Stimulated activated CD4-positive, alpha-beta T cell treated with anti-CD3 and anti-CD28 coated beads, Interleukin-1b, Interleukin-23, amount 100 ng/mL, for 1 hour (primary cell): ENCODE measurements at places on chromosomes 7 and 10.

DNA sequence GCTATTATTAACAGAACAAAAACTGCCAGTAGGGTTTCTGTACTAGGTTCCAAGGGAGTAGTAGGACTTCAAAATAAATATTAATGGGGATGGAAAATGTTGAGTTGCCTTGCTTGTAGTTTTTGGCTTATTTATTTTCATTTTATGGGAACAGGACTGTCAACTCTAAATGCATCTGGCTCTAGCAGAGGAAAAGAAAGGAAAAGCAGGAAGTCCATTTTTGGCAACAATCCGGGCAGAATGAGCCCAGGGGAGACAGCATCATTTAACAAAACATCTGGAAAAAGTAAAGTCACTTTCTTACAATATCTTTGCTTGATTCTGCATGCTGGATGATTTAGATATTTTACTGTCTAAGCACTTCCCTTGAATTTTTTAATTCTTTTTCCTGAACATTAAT lies 69.4 kb downstream of the NOC3L start:
- no peak for DNase-seq

GRCh38 chr10:4719036-4719435 lies 107.0 kb upstream of the AKR1E2 start:
- DNase-seq = no peak

- no peak for DNase-seq
Measured at GRCh38 chr7:50475340-50475739, 25.2 kb upstream of the FIGNL1 start.

DNA sequence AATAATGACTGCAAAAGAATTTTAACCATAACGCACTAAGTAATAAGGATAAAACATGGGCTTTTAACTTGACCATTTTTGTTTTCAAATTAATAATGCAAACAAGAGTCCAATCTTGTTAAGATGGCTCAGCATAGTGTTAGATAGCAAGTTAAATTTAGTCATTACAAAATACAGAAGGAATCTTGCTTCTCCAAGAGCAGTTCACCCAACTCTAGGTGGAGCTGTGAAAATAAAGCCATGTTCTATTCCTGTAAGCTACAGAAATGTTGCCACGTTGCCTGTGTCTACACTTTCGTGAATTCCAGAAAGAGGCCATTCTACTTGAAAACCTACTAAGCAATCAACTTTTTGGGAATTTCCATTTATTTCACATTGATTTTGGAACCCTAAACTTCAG lies 191.9 kb downstream of the SFMBT2 start:
- no peak for DNase-seq

- DNase-seq = no peak
Measured at GRCh38 chr10:92490387-92490786, 83.5 kb downstream of the IDE start.

DNA sequence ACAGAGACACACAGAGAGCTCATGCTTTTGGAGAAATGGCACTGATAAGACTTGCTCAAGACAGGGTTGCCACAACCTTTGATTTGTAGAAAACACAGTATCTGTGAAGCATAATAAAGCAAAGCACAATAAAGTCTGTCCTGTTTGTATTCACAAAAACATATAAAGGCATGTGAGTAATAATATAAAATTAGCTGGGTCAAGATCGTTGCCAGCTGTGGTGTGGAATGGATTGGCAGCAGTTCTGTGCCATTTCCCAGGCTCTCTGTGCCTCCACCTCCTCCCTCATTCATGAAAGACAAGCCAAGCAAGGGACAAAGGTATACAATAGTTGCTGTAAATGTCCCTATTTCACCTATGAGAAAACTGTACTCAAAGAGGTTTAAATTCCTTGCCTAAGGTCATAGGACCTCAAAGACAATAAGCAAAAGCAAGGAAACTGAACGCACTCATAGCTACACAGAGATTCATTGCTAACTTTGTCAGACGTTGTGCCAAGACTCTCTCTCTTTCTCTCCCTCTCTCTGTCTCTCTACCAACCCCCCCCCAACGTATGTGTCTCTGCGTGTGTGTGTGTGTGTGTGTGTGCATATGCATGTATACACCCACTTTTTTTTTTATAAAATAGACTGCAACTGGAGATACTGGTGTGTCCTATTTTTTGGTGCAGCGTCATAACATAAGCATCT lies 31.8 kb downstream of the CHST3 start:
- no peak for DNase-seq

DNA sequence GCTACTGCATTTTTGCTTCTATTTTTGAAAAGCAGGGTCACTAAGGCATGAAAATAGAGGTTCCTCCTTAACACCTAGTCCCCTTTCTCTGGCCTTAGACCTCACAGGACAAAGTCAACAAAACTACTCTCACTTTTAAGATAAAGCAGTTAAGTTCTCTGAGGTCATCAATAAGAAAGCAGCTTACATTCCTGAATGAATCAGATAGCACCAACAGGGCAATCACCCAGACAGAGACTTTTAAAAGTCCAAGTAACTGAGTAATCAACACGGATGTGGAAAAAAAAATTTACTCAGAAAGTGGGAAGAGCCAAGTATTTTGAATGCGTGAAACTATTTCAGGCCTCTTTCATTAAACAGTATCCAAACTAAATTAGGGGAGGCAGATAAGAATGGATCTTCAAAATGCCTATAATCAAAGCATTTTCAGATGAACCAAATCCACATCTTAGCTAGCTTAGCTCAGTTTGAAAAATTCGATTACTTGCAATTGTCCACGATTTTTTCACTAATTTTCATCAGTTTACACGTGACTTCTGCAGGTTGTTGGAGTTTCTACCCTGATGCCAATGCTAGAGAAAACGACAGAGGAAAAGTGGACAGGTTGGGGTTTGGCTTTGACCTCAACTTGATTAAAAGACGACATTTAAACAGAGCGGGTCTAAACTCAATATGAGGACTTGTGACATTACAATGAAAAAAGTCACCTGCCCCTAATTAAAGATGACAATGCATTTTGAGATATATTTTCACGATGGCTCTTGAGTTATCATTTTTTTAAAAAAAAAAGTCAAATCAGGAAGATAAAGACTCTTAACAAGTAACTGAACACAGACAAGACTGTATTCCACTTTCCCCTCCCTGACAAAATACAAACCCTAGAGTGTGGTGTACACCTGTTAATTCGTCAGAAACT lies 1.6 kb downstream of the BEND7 start:
- DNase-seq = no peak

GRCh38 chr7:14045651-14046050 lies 56.2 kb upstream of the ETV1 start:
- no peak for DNase-seq

GRCh38 chr10:22379059-22379458 lies 33.8 kb downstream of the SPAG6 start:
- peak; percentile 9 for DNase-seq

GRCh38 chr10:131246775-131247174 lies 64.7 kb downstream of the TCERG1L start:
- DNase-seq = no peak

DNA sequence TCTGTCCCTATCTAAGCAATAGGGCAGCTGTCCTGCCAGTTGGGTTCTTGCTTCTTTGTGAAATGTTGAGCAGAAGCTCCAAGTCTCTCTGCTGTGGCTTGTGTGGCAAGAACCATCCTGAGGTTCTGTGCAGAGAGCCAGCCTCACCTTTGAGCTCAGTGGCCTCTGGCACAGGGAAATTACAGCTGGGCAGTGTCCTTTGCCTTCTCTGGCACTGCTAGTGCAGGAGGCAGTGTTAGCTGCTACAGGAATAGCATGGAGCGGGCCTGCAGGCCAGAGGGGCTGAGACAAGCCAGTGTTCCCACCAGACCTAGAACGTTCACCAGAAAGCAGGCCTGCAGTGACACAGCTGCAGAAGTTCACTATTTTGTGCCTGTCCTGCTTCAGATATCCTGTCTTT lies 1.8 kb downstream of the PRXL2A start:
- no peak for DNase-seq

DNA sequence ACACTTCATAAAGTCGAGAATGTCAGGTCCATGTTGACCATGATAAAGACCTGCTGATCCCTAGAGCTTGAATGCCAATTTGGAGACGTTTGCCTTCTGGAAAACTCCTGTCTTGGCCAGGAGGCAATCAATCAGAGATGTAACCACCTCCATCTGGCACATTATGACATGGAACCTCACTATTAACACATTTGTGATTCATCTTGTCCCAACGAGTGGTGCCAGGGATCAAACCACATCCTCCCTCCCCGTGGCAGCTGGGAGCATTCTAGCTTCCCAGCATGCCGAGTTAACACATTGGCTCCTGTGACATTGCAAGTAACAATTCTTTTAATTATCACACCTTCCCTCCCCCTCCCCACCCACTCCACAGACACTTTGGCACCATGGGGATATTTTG lies 84.0 kb upstream of the PPP1R17 start:
- DNase-seq = no peak

GRCh38 chr7:22005151-22005550 lies 59.5 kb upstream of the CDCA7L start:
- no peak for DNase-seq

DNA sequence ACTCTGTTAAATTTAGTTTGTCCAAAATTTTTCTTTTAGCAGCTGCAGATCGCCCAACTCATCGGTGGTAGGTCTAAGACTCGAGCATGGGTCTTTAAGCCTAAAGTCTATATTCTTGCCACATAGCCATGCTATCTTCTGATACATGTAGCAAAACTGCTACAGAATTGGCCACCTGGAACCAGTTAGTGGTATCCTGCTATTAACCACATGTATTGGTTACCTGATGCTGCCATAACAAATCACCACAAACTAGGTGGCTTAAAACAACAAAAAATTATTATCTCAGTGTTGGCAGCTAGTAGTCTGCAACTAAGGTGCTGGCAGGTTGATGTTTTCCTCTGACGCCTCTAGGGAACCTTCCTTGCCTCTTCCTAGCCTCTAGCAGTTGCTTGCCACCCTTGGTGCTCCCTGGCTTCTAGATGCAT lies 96.7 kb upstream of the PIK3CG start:
- DNase-seq = no peak

DNA sequence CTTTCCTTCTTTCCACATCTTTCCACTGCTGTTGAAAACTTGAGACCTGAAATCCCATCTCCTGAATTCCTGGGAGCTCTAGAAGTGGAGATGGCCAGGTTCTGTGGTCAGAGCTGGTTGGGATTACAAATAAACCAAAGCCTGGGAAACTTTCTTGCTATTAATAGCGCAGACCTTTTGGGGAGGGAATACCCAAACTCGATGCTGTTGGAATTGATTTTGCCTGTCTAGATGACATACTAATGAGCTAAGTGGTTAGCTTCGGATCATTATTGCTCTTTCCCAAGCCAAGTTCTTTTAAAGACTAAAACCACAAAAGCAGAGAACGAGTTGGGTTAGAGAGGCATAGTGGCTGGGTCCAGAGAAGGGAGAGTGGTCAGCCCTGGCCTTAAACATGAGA lies 76.6 kb downstream of the TCF7L2 start:
- no peak for DNase-seq

DNA sequence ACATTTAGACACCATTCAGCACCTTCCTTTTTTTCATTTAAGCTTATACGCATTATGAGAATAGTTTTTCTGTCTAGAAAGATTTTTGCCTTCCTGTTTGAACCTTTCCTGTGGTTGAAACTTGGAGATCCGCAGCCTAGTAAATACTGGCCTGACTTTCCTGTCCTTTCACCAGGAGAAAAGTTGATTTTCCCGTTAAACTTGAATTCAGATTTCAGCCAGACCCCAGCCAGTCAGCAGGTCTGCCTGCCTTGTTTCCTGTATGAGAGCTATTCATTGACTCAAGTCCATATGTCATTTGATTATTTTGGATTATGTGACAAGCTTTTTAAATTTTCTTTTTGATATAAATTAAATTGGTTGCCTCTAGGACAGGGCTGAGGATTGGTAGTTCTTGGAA lies 71.5 kb downstream of the EVX1 start:
- no peak for DNase-seq

DNA sequence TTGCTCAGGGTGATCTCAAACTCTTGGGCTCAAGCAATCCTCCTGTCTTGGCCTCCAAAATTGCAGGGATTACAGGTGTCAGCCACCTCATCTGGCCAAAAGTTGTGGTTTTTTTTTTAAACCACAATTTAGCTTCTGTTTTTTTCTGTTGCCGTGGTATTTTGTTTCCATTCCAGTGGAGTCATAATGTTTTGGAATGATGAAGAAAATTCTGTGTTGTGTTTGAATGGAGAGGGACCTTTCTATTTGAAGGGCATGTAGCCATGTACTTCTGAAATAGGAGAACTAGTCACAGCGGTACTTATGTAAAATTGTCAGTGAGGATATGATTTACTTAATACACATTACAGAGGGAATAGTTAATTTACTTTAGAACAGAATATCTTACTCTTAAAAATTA lies 201.3 kb downstream of the ARL4A start:
- no peak for DNase-seq

GRCh38 chr10:32445036-32445435 lies 904 bp upstream of the CCDC7 start:
- DNase-seq = no peak

DNA sequence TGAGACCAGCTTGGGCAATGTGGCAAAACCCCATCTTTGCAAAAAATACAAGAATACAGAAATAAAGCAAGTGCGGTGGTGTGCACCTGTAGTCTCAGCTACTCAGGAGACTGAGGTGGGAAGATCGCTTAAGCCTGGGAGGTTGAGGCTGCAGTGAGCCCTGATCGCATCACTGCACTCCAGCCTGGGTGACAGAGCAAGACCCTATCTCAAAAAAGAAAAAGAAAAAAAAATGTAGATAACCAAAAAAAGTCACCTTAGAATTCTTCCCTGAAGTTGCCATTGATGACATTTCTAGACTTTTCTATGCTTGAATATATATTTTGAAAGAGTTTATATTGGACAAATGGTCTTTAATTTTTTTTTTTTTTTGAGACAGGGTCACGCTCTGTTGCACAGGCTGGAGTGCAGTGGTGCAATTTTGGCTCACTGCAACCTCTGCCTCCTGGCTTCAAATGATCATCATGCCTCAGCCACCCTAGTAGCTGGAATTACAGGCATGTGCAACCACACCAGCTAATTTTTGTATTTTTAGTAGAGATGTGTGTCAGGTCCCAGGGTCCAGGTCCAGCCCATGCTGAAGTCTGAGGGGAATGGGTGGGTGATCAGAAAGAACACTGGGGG lies 35.1 kb upstream of the MTPAP start:
- DNase-seq = no peak

- DNase-seq = no peak
Measured at GRCh38 chr7:35695473-35695850, 527 bp upstream of the HERPUD2 start.

DNA sequence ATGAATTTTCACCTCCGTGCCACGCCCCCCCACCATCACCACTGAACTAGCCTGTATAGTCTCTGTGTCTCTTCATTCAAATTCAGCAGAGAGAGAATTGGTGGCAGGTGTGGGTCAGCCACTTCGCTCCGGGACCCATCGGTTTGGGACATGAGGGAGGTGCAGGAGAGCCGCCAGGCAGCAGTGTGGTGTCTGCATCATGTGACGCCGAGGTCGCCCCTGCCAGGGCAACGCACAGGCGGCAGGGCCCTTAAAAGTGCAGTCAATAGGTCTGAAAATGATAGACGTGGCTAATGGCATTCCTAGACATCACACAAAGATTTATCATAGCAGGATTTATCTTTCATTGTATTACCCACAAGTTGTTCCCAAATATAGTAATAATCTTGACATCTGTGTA lies 100.6 kb upstream of the RNF32 start:
- no peak for DNase-seq

GRCh38 chr10:104922810-104923209 lies 281.7 kb downstream of the SORCS3 start:
- no peak for DNase-seq
